ENCODE measurements at places on chromosomes 5 and 9.

- no peak for DNase-seq
Observed at GRCh38 chr9:91211414-91211813, 150.3 kb downstream of the AUH start.

- no peak for DNase-seq
Observed at GRCh38 chr5:78899922-78900362, 85.2 kb downstream of the ARSB start.

DNA sequence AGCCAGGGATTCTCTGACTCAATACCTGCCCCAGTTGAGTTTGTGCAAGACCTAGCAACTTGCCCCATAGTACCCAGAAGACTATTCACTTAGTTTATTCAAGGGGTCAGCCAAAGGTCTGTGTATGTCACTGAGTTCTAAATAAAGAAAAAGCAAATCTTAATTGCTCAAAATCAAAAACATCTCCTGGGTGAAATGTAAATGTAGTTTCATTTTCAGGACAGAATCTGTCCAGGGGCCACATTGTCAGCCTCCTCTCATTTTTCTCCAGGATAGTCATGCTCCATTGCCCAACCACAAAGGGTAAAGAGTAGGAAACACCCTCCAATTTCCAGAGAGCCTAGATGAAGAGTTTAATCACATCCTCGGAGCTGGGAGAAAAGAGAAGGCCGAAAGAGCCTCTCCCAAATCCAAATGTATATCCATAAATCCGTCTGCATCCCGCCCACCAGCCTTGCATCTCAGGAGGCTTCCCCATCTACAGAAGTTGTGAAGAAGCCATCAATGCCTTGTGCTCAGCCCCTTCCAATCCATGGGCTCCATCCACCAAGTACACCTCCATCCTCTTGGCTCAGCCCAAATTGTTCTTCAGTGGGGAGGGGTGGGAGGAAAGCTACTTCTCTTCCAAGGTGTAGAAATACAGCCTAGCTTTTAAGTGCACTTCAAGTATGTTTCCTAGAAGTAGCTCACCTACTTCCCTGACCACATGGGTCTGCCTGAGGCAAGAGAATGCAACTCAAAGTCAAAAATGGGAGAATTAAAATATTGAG lies 26.9 kb downstream of the ADAM19 start:
- no peak for DNase-seq

- DNase-seq: no peak
Observed at GRCh38 chr9:81724242-81724889, 35.0 kb upstream of the TLE1 start.

DNA sequence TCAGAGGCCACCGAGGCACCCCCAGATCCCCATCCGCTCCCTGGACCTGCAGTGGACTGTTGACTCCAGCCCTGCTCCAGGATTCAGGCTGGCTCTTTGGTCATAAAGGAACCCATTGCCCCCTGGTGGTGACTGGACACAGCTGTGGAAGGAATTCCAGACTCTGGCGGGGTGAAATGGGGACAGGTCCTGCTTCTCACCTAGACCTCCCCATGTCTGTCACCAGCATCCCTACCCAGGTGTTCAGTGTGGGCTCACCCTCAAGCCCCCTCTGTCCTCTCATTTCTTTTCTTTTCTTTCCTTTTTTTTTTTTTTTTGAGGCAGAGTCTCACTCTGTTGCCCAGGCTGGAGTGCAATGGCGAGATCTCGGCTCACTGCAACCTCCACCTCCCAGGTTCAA lies 25.5 kb upstream of the STXBP1 start:
- DNase-seq: no peak

DNA sequence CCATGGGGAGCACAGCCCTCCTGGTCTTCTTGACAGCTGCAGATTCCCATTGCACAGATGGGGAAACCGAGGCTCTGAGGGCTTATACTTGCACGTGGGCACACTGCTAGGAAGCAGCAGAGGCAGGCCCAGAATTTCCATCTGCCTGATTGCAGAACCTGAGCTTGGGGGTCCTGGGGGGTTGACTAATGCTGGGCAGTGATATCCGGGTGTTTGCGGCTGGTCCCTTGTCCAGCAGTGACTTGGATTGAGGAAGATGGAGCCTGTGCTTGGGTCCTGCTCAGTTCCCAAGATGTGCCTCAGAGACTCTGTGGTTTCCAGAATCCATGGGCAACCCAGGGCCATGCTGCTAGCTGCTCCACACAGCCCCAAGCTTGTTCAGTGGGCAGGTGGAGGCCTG lies 91.2 kb downstream of the PHF2 start:
- no peak for DNase-seq
